ENCODE measurements at places on chromosomes 11 and 22.

- DNase-seq = no peak
These were observed 146.4 kb upstream of the TIMP3 start for GRCh38 chr22:32655068-32655467.

GRCh38 chr11:106656646-106657045 lies 361.6 kb downstream of the GUCY1A2 start:
- DNase-seq = no peak

- DNase-seq = no peak
These were observed at the start of gene MDK for GRCh38 chr11:46381048-46381818. Gene MDK (plus strand): TSS chr11:46381669. CDS start chr11:46382058, 389 bp downstream.

DNA sequence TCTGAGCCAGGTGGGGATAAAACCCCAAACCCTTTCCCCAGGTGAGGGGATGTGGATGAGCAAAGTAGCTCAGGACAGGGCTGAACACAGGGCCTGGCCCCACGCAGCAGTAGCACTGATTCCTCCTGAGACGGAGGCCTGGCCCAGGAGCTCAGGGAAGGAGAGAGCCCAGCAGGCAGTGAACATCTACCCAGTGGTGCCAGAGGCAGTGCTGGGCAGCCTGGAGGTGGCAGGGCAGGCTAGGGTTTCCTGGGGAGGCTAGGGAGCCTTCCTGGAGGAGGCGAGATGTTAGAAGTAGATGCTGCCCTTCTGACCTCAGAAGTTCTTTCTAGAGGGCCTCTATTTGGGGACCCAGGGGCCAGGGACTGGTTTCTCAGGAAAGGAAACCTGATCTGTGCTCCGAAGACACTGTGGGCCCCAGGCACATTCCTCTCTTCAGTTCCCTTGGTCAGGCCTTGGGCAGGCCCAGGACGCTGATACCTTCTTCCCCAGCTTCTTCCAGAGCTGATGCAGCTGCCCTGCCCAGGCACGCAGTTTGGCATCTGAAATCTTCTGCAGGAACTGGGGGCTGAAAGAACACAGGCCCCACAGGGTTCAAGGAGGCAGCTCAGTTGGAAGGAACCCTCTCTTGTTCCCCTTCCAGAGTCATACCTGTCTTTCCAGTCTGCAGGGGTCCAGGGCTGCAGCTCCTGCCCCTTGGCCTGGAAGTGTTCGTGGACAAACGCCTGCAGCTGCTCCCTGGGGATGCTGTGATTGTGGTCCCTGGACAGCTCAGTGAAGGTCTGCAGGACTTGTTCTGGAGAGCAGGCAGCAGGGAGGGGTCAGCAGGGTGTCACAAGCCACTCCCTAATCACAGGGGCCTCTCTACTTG lies 16.8 kb downstream of the TREH start:
- DNase-seq = no peak

DNA sequence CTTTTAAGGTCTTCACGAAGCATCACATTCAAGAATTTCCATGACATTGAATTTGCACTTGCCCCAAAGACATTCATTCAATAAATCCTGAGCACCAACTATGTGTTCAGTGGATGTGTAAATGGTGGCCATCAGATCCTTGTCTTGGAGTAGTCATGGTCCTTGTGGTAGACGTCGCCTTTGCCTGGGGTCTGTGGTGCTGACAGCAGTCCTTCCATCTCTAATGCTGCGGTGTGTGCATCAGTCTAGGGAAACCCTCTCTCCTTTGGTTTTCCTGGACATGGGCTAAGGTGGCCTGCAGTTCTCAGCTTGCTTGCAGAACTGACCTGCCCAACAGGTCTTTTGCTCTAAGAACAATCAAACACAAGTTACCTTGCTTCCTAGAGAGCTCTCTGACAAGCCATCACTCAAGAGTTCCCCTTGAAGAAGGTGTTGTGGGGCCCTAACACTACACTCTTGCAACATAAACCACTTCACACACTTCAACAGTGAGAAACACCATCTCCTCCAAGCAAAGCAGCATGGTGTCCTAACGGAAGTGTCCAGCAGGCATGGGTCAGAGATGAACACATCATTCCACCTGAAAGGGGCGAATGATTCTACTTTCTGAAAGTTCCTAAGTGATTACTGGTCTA lies 72.1 kb downstream of the BUD13 start:
- DNase-seq = no peak

DNA sequence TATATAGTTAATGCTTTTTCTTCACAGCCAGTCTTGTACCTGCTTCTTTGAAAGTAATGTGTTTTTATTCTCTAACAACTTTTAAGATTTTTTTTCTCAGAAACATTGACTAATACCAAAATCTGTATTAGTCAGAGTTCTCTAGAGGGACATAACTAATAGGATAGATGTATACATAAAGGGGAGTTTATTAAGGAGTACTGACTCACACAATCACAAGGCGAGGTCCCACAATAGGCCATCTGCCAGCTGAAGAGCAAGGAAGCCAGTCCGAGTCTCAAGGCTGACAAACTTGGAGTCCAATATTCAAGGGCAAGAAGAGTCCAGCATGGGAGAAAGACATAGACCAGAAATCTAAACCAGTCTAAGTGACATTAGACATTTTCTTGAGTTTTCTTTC lies 140.0 kb downstream of the RAB38 start:
- no peak for DNase-seq

DNA sequence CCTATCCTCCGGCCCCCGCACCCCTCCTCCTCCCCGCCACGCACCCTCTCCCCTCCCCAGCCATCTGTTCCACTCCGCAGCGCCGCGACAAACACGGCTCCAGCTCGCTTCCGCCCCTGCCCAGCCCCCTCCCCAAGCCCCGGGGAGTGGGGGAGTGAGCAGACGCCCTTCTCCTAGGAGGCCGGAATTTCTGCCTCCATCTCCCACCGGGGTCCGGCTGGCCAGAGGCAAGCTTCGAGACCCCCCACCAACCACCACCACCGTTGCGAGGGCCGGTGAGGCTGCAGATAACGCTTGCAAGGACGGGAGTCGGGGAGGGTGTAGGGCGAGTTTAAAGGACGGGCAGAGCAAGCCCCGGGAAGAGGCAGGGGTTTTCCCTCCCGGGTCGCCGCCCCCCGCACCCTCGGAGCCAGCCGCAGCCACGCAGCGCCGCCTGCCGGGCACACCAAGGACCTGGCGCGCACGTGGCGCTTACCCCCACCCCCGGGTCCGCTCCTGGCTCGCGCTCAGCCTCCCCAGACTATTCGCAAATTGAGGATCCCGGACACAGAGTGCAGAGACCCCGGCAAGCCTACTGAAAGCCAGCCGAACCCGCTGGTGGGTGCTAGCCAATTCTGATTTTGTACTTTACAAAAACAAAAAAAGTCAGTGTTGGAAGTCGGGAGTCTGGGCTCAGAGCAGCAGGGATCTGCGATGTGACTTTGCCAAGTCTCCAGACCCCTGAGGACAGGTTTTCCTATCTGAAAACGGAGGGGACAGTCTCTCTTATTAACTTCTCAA lies 22.6 kb downstream of the RTN4RL2 start:
- no peak for DNase-seq

DNA sequence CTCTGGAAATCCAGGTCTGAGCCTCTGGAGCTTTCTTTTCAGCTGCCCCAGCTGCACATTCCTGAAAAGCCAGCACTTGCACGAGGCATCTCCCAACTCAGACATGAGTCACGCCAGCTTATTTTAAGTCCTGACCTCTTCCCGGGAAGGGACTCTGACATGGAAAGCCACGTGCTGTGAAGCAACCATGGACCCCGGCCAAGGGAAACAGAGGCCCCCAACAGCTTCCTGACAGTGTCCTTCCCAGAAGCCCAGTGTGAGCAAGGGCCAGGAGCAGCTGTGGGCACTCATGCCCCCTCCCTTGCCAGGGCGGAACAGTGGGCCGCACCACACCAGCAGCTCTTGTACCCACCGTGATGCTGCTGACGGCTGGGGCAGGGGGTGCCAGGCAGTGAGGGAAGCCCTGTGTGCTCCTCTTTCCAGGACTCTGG lies 118.8 kb upstream of the CADM1 start:
- no peak for DNase-seq

GRCh38 chr11:102436561-102436960 lies 16.0 kb downstream of the TMEM123 start:
- no peak for DNase-seq

All from LNCaP clone FGC (cell line).